Activated gamma-delta T cell treated with anti-CD3 and anti-CD28 coated beads, Interleukin-2, amount 50 U/mL, for 16 hours (primary cell): ENCODE measurements at places on chromosomes 16 and 17.

DNA sequence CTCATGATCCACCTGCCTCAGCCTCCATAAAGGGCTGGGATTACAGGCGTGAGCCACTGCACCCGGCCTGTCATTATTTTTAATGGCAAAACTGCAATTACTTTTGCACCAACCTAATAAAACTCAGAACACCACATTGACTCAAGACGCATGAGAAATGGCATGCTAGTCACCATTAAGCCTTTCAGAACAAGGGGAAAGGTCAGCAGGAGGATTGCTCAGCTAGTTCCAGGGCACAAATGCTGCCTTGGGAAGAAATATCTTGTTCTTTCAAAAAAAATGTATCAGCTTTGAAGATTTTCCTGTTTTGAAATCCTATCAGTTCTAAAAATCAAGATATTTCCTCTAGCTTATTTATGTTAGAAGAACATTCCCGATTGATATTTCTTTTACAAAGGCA is 32.4 kb upstream of the CDYL2 start:
- DNase-seq = no peak

GRCh38 chr16:79213214-79213613 is 387.3 kb downstream of the MAF start:
- no peak for DNase-seq

DNA sequence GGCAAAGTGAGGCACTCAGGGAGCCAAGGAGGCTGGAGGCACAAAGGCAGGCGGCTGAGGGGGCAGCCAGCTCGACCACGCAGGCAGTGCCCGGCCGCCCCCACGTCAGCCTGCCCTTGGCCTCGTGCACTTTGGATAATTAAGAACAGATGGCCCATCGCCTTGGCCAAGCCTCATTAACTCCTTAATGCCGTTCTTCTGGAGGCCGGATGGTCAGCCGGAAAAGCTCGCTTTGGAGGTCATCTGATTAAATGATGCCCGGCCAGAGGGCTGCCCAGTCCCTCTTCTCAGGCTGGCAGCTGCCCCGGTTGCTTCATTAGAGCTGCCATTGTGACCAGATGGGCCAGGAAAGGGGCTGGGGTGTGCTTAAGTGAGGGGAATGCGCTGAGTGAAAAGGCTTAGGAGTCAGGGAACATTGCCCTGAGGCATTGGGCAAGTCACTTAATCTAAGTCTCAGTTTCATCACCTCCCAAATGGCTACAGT is 364.0 kb downstream of the NPIPA8 start:
- DNase-seq = no peak

- DNase-seq = no peak
Observed at GRCh38 chr17:3792481-3792880, 8.5 kb downstream of the ITGAE start.

DNA sequence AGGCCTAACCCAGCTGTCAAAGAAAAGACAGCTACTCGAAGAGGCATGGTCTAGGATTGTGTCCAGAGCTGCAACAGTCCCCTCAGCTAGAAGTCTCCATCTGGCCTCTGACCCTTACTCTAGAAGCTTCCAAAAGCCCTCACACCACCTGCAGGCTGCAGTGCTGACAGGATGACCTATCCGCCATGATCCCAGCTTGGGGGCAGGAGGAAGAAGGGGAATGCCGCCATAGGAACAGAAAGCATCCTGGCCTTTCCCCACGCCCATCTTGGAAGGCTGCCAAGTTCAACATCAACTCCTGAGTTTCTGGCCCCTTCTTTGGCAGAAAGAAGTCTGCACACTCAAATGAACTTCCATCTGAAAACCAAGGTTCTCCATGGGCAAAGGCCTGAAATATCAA is 3.1 kb upstream of the KRT36 start:
- DNase-seq = no peak

DNA sequence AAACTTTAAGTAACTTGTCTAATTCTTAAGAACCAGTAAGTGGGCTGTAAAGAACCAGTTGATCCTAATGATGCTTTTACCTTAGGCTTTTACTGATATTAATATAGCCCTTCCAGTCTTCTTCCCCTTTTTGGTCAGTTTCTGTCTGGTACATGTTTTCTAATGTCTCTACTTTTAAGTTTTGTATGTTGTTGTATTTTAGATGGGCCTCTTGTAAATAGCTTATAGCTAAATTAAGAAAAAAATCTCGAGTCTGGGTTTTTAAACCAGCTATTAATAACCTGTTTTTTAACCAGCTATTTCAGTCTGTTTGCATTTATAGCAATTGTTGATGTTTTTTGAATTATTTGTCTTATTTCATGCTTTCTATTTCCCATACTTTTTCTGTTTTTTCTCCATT is 79.0 kb downstream of the PITPNC1 start:
- no peak for DNase-seq

- no peak for DNase-seq
Observed at GRCh38 chr16:10846213-10846998, 27.8 kb upstream of the TVP23A start.

DNA sequence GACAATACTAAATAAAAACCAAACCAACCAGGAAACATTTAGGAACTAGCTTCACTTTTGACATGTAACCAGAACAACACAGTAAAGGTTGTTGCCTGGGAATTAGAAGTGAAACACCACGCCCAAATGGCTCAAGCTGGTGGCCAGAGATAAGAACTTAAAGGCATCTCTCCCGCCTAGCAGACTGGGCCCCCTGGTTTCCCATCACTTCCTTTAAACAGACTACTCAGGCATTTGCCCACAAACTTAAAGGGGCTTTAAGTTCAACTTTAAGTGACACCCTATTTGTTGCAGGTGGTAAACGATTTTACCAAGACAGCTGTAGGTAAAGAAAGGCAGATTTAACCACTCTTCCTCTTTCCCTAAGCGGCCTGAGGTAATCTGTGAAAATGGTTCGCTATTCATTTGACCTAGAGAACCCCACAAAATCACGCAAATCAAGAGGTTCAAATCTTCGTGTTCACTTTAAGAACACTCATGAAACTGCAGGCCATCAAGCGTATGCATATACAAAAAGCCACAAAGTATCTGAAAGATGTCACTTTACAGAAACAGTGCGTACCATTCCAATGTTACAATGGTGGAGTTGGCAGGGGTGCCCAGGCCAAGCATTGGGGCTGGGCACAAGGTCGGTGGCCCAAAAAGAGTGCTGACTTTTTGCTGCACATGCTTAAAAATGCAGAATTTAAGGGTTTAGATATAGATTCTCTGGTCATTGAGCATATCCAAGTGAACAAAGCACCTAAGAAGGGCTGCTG is 40.8 kb upstream of the BPTF start:
- DNase-seq = no peak

GRCh38 chr16:69112285-69113129 is 7.1 kb downstream of the HAS3 start:
- DNase-seq = peak; percentile 22

GRCh38 chr16:75402159-75402820 is 31.0 kb downstream of the CFDP1 start:
- no peak for DNase-seq

DNA sequence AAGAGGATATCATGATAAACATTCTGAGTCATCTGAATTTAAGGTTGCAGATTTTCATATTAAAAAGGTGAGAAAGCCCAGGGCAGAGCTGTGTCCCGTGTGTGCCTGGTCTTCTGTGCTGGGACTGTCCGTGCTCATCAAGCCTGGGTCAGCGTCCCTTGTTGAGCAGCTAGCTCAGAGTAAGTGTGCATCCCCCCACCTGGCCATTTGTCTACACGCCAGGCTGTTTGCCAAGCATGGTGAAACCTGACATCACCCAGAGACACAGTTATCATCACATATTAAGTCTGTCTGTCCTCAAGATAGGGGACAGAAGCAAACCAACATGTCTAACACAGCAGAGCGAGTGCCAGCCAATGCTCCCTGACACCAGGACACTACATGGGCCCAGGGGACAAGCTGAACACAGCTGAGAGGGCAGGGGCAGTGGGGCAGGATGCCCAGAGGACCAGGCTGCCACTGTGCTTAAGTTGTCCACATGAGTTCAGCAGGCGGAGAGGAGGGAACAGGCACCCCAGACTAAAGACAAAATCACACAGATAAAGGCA is 57.9 kb upstream of the CNEP1R1 start:
- DNase-seq = no peak

DNA sequence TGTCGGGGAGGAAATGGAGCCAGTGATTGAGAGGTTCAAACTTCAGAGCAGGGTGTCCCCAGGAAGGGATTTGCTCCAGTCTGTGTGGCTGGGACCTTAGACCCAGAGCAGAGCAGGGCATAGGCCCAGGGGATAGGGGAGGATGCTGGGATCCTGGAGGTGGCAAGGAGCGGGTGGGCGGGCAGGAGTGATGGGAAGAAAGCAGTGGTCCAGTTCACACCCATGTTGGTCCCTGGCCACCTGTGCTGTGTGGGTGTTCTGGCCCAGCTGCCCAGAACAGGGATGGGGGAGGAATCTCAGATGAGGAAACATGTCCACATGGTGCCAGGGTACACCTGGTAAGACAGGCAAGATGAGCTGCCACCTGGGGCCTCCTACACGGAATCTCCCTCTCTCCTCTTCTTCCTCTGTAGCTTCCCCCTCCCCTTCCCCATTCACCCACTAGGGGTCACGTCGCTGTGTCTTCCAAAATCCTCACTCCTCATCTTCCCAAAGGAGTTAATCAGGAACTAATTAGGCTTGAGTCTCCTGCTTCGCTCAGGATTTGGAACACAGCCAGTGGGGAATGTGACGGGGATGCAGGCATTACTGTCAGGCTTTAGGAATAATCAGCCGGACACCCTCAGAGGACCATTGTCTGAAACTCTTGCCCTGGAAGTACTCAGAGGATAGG is 2.3 kb downstream of the BEAN1 start:
- DNase-seq = no peak

DNA sequence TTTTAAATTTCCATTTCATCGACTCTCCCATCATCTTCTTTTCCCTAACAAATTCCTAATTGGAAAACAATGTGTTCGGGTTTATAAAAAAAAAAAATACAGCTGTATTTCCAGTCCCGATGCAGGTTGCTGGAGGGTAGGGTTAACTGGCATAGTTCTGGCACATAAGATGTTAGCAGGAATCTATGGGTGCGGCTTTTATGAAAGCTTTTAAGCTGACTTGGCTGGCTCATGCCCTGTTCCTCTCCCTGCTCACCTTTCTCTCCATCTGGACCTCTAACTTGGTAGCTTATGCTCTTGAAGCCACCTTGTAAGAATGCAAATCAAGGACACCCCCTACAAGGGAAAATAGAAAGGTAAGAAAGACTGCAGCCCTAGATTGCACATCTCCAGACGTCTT is 33.2 kb upstream of the KCNJ2 start:
- DNase-seq = no peak

- no peak for DNase-seq
Observed at GRCh38 chr17:1470071-1470754, 14.2 kb upstream of the CRK start.

- no peak for DNase-seq
Observed at GRCh38 chr16:81592353-81592866, 147.8 kb downstream of the CMIP start.

- DNase-seq = no peak
Observed at GRCh38 chr17:48624544-48625494, 1.3 kb downstream of the HOXB9 start.

DNA sequence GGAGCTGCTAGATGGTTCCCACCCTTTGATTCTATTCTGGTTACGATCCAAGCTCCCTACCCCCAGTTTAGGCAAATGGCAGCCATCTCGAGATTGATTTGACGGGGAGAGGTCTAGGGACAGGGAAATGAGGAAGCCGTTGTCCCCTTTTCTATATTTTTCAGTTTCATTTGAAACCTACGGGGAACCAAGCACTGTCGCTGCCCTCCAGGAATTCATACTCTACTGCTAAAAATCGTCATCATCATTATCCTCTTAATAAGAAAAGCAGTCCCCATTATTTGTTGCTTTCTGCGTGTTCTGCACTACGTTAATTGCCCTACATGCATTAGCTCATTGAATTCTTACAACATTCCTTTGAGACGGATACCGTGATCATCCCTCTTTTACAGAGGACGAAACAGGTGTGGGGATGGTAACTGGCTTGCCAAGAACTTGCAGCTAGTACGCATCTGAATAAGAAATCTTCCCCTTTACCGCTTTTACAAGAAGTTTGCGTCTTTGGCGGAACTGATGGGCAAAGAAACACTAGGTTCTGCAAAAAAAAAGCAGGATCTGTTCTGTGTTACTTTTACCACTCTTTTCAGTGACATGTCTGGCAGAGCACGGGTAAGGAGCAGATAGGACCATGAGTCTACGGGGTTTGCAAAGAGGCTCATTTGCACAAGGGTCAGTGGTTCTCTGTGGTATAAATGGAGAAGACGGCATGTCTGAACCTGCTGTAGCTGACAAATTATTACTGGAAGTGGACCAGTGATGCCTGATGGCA is 1.1 kb downstream of the CCP110 start:
- no peak for DNase-seq

- DNase-seq = no peak
Observed at GRCh38 chr17:66345264-66345663, 42.9 kb downstream of the PRKCA start.

GRCh38 chr16:82067804-82068325 is 32.8 kb downstream of the HSD17B2 start:
- no peak for DNase-seq
